ENCODE measurements at places on chromosomes 4 and X.

GRCh38 chr4:88409789-88410188 lies 31.1 kb downstream of the HERC6 start:
- no peak for DNase-seq

GRCh38 chr4:125489952-125490690 lies 175.4 kb downstream of the FAT4 start:
- DNase-seq = no peak

GRCh38 chrX:124406294-124407014 lies 60.1 kb downstream of the SH2D1A start:
- DNase-seq = peak; percentile 26

DNA sequence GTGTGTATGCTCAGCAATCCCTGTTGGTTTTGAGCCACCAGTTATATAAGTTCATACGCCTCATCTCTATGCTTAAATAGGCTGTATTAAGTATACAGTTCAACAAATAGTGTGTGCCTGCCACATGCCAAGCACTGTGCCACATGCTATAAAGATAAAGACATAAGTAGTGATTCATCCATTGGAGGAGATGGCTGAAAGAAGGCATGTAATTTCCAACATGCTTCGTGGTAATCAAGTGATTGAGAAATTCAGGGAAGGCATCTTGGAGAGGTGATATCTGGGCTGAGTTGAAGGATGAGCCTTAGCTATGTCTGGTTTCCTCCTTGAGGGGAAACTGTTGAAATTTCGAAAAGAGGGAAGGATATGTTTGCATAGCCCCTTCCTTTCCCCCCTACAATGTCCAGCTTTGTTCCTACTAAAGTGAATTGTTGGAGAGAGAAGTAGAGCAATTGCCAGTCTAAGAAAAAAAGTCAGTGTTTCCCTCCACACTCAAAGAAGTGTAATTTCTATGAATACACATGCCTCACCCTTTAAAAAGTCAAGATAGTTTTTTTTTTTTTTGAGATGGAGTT lies 96.5 kb downstream of the ARHGAP10 start:
- DNase-seq = no peak

DNA sequence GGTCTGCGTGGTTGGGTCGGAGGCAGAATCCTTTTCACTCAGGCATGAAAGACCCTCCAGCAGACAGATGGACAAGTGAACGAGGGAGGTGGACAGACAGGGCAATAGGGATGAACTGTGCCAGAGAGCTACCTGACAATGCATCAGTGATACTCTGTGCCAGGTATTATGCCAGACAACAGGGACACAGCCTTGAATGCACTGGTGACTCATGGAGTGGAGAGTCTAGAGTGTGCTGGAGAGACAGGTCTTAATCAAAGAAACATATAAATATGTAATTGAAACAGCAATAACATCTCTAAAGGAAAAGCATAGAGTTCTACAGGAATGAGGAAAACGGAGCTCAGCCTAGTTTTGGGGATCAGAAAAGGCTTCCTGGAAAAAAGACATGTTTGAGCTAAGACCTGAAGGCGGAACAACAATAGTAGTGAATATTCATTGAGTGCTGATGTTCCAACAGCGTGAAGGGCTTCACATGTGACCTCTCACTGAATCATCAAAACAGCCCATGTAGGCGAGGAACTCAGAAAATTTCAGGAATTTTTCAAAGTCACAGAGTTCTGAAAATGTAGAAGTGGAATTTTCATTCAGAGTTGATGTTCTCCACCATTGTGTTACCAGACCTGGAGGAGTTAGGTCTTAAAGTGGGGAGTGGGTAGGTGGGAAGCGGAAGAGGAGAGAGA lies 20.0 kb upstream of the FGFBP2 start:
- no peak for DNase-seq

DNA sequence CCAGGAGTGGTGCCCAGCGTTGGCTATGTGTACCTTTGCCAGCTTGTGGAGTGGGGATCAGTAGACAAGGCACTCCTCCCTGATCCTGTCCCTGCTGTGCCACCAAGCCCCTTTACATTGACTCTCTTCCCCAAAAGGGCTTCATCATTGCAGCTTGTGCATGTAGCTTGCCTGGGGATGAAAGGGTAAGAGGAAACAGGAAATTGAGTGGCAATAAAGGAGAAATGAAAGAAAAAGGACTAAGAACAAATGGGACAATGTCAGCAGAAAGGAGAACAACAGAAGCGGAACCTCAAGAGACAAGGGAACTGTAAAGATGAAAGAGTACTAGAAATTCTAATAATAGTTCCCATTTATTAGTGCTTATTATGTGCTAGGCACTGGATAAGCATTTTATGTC lies 8.7 kb upstream of the IL13RA1 start:
- DNase-seq = no peak

GRCh38 chrX:100417681-100418080 lies 7.6 kb upstream of the PCDH19 start:
- DNase-seq = no peak

DNA sequence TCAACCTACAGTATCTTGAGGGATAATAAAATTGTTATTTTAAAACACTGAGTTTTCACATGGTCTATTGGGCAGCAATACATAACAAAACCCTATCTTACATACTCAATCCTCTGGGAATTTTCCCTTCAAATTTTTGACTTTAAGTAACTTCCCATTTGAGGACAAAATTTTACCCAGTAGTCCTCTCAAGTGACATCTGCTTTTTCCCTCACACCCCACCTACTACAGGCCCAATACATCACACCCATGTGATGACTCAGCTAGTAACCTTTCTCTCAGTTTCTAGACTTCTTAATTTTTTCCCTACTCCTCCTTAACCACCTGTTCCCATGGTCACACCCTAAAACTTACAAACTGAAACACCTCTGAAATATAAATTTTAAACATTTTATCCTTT lies 12.2 kb upstream of the RAP1GDS1 start:
- no peak for DNase-seq

DNA sequence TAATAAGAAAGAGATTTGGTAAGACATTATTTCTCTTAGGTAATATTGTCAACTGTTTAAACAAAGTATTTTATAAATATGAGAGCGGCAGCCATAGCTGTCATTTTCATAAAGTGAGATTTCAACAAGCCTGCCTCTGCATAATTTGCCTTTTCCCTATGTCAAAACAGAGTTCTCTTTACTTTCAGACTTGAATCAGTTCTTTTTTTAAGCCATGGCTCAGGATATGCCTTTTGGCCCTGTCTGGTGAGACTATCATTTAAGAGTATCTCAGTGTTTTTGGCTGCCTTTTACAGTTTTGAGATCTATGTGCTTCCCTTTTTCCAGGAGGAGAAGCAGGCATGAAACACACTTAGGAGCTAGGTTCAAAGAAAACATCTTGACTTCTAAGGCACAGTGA lies 7.5 kb upstream of the GUCY1A1 start:
- no peak for DNase-seq

GRCh38 chr4:17664755-17665154 lies 50.3 kb downstream of the MED28 start:
- no peak for DNase-seq

All from stimulated activated CD8-positive, alpha-beta memory T cell treated with anti-CD3 and anti-CD28 coated beads, Interleukin-12 subunit alpha, Interleukin-12 subunit beta, amount 100 ng/mL, for 4 hours (primary cell).